ENCODE measurements at places on chromosomes 3 and 15.

DNA sequence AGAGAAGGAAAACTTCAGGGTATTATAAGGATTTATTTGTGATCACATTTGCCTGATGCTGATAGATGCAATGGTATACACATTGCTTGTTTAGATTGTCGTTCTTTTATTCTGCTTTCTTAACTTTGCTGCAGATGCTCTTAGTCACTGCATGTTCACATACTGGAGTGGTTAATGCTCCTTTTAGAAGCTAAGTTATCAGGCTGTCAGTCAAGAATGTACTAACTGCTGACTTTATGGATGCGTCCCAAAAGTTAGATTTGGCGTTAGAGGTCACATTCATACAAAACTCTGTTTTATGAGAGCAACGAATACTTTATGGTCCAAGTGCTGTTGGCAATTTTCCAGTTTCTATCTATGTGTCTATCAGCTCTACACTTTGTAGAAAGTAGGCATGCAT lies 160.7 kb downstream of the BBX start:
- peak; percentile 64 for DNase-seq

DNA sequence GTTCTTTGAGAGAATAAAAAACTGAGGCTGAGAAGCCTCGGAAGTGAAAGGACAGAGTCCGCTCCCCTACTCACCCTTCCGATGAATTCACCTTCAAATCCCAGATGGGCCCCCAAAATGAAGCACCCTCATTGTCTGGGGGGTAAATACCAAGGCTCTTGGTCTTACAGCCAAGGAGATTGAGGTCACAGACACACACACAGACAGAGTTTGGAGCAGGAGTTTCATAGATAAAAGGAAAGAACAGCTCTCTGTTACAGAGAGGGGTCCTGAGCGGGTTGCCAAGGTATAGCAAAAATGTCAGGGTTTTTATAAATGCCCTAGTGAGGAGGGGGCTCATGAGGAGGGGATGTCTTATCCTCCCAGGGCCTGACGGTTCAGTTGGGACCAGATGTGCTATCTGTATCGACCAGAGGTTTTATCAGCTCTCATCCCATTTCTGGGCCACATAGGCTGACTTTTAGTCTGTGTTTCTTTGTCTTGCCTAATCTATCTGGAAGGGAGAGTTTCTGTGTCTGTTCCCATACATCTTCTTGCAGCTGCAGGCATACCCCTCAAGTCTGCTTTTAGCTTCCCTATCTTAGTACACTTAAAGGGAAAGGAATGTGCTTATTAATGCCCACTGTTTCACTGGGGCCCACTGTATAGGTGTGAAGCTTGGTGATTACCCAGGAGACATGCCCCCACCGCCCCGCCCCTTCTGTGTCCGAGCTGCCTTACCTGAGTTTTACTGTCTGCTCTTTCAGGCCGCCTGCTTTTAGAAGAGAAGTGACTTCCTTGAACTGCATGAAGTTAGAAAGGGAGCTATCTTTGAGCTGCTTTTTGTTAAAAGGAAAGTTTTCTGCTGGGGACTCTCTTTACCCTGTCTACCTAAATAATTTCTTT lies 66.8 kb upstream of the ATP11B start:
- DNase-seq: no peak

DNA sequence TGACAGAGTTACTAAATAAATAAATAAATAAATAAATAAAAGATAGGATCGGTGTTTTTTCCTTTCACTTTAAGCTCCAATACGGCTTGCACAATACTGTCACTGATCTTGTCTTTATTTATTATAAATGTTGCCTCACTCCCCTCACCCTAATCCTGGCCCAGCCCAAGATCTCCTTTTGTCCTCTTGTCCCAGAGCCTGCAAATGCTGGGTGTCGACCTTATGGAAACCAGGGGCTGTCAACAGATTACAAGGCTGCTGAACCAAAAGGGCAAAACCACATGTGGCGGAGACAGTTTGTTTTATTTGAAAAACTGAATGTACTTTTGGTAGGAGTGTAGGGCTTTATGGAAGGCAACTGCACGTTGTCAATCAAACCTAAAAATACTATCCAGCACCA lies 75.9 kb downstream of the RFTN1 start:
- no peak for DNase-seq

- no peak for DNase-seq
These were observed 1.2 kb upstream of the MME start for GRCh38 chr3:155078711-155079467.

- no peak for DNase-seq
These were observed 66.6 kb downstream of the IGF1R start for GRCh38 chr15:98714922-98715321.

DNA sequence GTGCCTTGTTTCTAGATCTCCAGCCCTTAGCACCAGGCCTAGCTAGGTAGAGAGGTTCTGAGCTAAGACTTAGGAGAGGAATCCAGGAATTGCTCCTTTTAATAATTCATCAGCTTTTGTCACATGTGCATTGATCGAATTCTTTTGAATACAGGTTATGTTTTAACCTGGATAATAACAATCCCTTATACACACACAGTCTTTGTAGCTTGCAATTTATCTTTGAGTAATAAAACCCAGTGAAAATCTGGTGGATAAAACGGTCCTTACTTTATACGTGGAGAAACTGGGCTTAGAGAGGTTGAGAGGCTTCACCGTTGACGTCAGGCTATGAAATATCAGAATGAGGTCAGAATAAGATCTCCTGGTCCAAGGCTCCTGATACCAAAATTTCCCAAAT lies 7.2 kb upstream of the SCN10A start:
- no peak for DNase-seq

DNA sequence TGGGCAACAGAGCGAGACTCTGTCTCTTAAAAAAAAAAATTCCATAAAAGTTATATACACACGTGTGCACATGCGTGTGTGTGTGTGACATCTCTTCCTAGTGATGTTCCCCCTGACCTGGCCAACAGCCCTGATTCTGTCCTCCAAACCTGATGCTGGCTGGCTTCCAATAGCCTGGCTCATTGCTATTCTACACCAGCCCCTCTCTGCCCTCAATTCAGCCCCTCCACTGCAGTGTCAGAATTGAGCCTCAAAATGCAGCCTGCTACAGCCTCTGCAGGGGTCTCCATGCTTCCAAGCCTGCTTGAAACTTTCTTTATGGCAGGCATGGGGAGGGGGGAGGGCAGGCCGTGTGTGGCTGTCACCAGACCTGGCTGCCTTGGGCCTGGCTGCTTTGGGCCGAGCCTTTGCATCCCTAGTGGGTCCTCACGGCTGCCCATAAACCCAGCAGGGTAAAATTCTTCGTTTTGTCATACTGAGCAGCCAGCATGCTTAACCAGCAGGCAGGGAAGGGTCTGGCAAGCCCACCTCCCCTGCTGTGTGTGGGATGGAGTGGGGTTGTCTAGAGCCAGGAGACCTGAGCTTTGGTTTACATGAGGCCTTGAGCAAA lies 22.7 kb upstream of the DOCK3 start:
- DNase-seq: no peak

DNA sequence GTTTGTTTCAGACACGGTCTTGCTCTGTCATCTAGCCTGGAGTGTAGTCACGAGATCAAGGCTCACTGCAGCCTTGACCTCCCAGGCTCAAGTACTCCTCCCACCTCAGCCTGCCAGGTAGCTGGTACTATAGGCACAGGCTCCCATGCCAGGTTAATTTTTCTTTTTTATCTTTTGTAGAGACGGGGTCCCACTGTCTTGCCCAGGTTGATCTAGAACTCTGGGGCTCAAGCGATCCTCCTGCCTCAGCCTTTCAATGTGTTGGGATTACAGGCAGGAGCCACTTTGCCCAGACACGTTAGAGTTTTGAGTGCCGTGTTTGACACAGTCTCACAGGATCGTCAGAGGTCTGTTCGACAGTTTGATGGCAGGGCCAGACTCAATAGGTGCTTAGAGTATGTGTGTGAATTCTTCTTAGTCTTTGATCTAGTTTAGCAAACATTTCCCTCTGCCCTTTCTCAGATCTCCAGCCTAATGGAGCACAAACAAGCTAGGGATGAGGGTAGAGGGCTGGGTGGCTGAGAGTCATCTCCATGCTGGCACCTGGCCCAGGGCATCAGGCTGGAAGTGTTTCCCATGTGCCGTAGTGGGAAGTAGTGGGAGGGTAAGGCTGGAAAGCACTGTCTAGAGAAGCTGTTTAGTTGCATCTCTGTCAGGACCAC lies 66.1 kb upstream of the DLG1 start:
- no peak for DNase-seq

- peak; percentile 32 for DNase-seq
These were observed 39.2 kb upstream of the BCL2A1 start for GRCh38 chr15:80010131-80010673.

- peak; percentile 93 for DNase-seq
These were observed 424.1 kb upstream of the TPM1 start for GRCh38 chr15:62618432-62618831.

GRCh38 chr3:184233127-184233843 lies 3.9 kb downstream of the VWA5B2 start:
- no peak for DNase-seq

- DNase-seq: peak; percentile 57
These were observed 9.5 kb upstream of the DPPA4 start for GRCh38 chr3:109346770-109347295.

- peak; percentile 43 for DNase-seq
These were observed 18.0 kb downstream of the ZNF148 start for GRCh38 chr3:125357032-125357658.

GRCh38 chr3:135337192-135337591 lies 542.1 kb downstream of the EPHB1 start:
- DNase-seq: no peak

DNA sequence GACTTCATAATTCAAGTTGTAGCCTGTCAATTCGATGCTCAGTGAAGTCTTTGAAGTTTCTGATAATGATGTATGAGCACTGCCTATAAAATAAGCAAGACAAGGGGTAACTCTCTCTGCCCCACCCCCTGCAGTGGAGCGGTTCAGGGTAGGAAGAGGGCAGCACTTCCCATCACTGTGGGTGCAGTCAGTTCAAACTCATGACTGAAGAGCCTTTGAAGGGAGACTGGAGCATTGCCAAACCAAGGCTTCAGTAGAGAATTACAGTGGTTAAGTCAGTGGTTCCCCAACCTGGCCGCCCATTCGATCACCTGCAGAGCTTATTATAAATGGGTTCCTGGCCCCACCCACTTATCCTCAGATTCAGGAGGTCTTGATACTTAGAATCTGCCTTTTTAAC lies 190.6 kb downstream of the SHQ1 start:
- DNase-seq: no peak

DNA sequence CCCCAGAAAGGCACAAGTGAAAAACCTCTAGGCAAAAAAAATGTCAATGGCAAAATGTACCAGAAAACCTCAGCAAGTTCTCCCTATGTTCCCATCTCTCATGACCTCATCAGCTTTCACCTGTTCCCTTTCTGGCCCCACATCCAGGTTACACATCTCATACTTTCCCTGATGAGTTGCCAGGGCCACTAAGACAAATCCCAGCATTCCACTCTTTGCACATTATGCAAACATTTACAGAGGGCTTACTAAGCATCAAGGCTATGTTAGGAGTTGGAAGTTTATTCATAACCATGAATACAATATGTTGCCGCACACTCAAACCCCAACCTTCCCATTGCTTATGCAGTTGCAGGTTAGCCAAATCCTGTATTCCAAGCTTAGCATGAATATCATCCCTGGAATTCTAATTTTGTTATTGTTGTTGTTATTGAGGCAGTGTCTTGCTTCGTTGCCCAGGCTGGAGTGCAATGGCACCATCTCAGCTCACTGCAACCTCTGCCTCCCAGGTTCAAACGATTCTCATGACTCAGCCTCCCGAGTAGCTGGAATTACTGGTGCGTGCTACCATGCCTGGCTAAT lies 129.3 kb upstream of the UBE2E2 start:
- DNase-seq: no peak

DNA sequence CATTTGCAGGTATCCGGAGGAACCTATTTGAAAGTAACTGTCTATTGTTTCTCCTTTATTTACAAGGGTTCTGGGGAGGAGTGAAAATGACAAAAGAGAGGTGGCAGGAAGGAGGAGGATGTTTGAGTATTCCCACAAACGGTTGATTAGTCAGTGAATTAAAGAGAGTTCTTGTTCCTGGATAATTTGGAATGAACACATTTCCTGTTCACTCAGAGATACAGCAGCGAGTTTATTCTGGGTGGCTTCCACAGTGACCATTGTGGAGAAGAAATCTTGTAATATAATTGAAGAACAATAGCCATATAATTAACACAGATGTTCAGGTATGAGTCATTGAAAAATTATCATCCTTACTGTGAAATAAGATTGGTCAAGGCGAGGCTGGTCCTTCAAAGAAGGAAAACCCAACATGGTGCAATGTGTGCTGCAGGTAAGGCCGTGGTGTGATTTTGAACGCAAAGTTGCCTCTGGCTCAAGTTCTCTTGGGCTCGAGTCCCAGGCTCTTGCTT lies 77.3 kb downstream of the NFKBIZ start:
- DNase-seq: peak; percentile 53

DNA sequence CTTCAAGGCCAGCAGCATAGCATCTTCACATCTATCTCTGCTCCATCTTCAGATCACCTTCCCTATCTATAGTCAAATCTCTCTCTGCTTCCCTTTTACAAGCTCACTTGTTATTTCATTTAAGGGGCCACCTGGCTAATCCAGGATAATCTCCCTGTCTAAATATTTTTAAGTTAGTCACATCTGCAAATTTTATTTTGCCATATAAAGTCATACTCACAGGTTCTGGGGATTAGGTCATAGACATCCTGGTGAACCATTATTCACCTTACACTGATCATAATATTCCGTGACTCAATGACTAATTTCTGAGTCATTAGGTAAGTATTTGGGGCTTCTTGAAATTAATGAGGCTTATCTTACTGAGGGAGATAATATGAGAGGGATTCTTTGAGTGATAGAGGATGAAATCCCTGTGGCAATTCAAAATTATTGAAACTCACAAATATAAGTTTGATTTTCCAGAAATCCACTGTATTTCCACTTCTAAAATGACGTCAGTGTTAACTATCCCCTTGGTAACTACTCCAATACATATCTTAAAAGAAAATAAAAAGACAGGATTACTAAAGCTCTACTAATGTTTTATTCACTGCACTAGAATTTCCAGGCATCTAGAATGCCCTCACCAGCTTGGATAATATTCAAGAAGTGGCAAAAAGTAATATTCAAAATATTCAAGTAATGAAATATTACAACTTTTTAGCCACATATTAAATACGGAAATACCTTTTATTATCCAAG lies 93.7 kb upstream of the RBMS3 start:
- DNase-seq: peak; percentile 91

- no peak for DNase-seq
These were observed 145.6 kb upstream of the ABI3BP start for GRCh38 chr3:101138817-101139216.

- DNase-seq: no peak
These were observed 7.0 kb downstream of the SLC25A38 start for GRCh38 chr3:39390181-39390580.

DNA sequence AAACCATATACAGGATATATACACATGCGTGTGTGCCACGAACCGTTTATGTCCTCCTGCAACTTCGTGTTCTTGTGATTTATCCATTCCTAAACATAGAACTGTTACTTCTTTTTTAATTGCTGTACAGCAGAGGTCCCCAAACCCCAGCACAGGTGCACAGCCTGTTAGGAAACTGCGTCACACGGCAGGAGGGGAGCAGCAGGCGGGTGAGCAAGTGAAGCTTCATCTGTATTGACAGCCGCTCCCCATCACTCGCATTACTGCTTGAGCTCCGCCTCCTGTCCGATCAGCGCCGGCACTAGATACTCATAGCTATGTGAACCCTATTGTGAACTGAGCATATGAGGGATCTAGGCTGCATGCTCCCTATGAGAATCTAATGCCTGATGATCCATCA lies 34.9 kb upstream of the NRROS start:
- no peak for DNase-seq

All from fibroblast of skin of right quadriceps (primary cell).